Immature natural killer cell (primary cell): ENCODE measurements at places on chromosomes 7 and 10. TPM values are rescaled to one million over a fixed set of nuclear protein-coding genes. Genes with fewer than 3 reads are reported as not detected.

DNA sequence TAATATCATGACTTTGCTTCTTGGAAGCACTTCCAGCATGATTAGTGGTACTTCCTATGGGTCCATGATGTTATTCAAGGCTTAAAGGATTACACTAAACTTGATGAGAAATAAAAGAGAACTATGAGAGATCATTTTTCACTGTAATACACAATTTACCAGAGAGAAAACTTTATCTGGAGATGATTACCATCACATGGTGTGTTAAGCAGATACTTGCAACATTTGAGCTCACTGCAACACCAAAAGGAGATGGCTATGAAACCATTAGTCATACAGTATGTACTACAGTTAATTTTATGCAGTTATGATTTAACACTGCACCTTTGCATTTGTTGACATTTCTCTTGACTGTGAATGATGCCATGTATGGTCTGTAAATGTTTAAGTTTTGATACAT is 311.3 kb upstream of the AOAH start:
- DNase-seq: no peak

- no peak for DNase-seq
These were observed 272.2 kb upstream of the YAE1 start for GRCh38 chr7:39294022-39294421.

DNA sequence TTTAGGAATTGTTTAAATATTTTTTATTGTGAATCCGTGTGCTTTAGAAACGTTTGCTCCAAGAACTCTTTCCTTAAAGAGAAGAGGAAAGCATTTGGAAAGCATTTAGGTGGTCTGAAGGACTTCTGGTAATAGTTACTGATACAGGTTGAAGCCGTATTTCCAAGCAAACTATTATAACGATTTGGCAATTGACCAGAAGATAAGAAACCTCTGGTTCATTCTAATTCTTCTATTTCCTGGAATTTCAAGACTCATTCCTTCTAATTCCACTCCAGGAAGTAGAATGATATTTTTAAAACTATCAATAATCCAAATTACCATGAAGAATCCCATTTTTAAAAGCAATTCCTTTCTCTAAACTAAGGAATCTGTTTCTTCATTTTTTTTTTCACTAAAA is 158.9 kb upstream of the AGR3 start:
- no peak for DNase-seq

Gene SORCS3
- not detected for polyA plus RNA-seq

DNA sequence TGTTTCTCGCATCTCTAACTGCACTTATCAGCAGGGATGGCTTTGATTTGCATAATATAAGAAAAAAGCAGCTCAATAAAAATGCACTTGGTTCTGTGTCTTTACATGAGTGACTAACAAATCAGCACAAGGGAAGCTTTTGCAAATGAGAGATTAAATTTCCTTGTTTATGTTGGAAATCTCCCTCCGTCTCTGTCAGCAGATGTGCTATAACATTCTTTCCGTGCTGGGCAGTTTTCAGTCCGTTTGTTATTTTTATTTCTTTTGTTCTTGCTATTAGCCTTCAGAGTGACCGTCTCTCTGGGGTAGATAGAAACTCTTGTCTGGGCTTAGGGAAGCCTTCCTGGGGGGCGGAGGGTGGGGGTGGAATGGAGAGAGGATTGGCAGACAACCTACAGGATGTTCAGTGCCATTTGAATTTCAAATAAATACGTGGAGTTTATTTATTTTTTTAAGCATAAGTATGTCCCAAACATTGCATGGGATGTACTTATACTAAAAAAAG is 96.0 kb downstream of the GATA3 start:
- no peak for DNase-seq

GRCh38 chr10:102117391-102118159 is 2.6 kb downstream of the LDB1 start:
- DNase-seq: no peak

- DNase-seq: no peak
These were observed 86.1 kb upstream of the MBL2 start for GRCh38 chr10:52858722-52859121.

Gene CHPF2
- polyA plus RNA-seq: 23.0 TPM

Gene VPS50
- 9.0 TPM for polyA plus RNA-seq

Gene COPG2
- not detected for polyA plus RNA-seq

DNA sequence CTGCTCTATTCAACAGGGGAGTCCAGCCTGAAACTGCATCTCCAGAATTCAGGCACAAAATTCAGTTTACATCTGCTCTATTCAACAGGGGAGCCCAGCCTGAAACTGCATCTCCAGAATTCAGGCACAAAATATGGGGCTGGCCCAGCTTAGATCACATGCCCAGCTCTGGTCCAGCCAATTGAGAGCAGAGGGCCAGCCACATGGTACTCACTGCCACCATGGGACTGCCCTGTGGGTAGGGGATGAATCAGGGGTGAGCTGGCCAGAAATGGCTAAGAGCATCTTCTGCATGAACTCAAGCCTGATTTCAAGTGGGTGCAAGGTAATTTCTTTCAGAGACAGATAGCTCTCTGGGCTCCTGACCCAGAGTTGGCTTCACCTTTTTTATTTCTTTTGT is 156.6 kb upstream of the LYZL2 start:
- no peak for DNase-seq

GRCh38 chr10:75862935-75863334 is 431.5 kb downstream of the LRMDA start:
- no peak for DNase-seq

- no peak for DNase-seq
These were observed 599.0 kb downstream of the TYW1 start for GRCh38 chr7:67595431-67596180.

- no peak for DNase-seq
These were observed 287.4 kb downstream of the CACNA2D1 start for GRCh38 chr7:82156168-82156567.

Gene GGCT
- polyA plus RNA-seq: 20.3 TPM

Gene CRTAC1
- polyA plus RNA-seq: not detected

Gene GRID1
- not detected for polyA plus RNA-seq

DNA sequence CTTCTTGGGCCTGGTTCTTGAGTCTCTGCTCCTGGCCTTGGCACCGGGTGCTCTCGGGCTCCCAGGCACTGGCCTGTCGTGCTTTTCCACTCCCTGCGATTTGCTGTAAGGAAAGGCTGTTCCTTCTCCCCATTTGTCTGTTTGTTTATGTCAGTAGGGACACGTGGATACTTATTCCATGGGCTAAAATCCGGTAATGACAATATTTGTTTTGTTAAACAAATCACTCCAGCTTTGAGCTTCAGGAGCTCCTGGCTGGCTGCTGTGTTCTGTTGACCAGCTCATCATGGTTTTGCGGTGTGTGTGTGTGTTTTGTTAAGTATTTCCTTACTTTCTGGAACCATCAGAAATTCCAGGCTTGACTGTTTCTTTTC is 17.5 kb upstream of the JAKMIP3 start:
- no peak for DNase-seq
